SW 1271 (cell line): ENCODE measurements at places on chromosomes 4 and X.

DNA sequence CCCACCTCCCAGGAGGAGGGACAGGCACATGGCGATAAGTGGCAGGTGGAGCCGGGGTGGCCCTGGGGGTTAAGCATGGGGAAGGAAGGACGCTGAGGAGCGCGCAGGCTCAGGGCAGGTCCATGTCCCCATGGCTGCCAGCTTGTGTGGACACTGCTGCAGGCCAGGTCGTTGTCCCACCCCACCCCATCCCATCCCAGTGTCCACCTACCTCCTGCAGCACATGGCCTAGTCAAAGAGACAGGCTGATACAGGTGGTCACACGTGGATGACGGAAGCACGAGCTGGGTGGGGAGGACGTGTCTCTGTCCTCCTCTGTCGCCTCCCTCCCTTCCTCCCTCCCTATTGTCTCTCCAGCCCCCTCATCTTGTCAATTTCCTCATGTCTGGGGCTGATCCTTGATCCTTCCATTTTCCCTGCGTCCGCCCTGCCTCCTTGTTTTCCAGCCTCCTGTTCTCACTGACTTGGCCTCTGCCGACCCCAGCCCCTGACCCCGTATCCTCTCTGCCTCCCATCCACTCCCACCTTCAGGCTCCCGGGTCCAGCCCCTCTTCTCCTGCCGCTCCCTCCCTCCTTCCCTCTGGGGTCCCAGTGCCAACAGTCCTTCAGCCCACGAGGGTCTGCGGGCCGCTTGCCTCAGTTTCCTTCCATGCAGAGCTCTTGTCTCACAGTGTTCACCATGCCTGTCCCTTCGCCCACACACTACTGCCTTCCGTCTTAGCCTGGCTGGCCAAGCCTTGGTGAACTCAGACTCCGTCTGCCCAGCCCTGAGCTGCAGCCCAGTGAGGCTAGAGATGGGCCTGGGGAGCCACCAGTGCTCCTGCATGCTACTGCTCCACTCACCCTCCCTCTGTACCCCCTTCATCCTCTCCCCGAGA, 15.5 kb upstream of the ADD1 start:
- no peak for DNase-seq

- no peak for DNase-seq
These were observed 306.1 kb downstream of the FBXW7 start for GRCh38 chr4:152229782-152230289.

GRCh38 chr4:78734441-78735162, 41.5 kb upstream of the BMP2K start:
- no peak for DNase-seq

GRCh38 chr4:151485541-151486131, 76.7 kb downstream of the FHIP1A start:
- no peak for DNase-seq

DNA sequence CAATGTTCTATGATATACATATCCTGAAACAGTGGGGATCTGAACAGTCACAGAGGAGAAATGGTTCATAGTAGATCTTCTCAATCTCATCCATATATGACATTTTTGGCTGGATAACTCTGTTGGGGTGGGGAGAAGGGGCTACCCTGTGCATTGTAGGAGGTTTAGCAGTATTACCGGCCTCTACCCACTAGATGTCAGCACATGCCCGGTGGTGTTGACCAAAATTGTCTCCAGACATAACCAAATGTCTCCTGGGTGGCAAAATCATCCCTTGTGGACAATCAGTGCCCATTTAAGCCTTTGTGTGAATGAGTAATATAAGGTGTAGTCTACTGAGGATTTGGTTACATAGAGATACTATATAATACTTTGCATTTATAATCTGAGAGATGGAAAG, 89.9 kb downstream of the PLS3 start:
- DNase-seq, result no peak

DNA sequence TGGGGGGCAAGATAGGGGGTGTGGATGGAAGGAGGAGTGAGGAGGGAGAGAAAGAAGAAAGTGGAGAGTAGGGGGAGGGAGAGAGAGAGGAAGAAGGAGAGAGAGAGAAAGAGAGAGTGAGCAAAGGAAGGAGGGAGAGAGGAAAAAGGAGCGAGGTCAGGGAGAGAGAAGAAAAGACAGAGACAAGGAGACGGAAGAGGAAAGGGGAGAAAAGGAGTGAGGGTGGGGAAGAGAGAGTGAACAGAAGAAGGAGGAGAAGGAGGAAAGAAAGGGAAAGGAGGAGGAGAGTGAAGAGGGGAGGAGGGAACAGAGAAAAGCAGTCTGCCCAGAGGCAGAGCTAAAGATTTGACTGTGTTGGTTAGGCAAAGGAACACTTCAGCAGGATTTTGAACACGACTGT, 181.6 kb downstream of the MID1IP1 start:
- DNase-seq, result no peak

DNA sequence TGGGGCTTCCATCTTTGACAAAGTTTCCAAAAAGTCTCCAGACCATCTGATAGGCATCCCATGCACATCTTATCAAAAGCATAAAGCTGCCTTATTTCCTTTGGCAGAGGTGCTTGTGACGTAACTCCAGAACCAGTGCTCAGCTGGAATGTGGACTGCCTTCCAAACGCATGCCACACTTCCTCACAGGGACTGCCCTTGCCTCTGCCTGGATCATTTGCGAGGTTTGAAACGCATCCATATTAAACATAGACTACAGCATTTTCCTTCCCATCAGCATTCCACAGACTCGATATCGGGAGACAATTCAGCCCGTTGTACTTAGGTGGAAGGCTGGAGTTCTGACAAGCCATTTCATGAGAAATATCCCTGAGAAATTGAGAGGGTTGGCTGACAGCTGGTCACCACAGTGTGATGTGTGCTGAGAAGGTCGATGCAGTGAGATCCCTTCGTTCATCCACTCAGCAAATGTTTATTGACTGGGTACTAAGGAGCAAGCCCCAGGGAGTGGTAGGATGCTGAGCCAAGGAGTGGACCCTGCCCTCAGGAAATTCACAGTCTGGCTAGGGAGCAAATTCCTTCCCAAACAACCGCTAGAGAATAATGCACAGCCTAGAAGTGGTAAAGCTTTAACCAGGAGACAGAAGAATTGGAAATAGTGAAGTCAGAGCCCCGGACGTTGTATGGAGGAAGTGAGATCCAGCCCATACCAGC, 376.0 kb downstream of the BCOR start:
- no peak for DNase-seq

GRCh38 chr4:4853371-4853823, 6.1 kb upstream of the MSX1 start:
- DNase-seq, result no peak

GRCh38 chr4:75696071-75696470, 22.9 kb upstream of the G3BP2 start:
- no peak for DNase-seq

- no peak for DNase-seq
These were observed 13.4 kb upstream of the PLCXD1 start for GRCh38 chrX:267771-268261.
